ENCODE measurements at places on chromosomes 5 and 9.
A peak's percentile ranks its signal among the peaks of the same experiment; 100 is the strongest.

DNA sequence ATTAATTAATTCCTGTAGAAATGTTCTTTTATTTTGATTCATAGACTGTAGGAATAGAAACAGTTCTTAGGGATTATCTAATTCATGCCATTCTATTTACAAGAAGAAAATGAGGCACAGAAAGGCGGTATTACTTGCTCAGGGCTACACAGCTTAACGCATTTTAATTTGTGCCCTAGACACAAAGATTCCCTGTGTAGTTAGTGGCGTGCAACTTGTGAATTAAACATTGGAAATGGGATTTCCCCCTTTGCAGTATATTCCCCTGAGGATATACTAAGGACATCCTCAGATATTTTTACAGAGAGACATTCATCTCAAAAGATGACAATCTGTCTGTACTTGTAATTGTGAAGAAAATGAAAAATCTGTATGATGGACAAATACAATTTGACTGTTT is 108.1 kb downstream of the SGCD start:
- no peak for DNase-seq

DNA sequence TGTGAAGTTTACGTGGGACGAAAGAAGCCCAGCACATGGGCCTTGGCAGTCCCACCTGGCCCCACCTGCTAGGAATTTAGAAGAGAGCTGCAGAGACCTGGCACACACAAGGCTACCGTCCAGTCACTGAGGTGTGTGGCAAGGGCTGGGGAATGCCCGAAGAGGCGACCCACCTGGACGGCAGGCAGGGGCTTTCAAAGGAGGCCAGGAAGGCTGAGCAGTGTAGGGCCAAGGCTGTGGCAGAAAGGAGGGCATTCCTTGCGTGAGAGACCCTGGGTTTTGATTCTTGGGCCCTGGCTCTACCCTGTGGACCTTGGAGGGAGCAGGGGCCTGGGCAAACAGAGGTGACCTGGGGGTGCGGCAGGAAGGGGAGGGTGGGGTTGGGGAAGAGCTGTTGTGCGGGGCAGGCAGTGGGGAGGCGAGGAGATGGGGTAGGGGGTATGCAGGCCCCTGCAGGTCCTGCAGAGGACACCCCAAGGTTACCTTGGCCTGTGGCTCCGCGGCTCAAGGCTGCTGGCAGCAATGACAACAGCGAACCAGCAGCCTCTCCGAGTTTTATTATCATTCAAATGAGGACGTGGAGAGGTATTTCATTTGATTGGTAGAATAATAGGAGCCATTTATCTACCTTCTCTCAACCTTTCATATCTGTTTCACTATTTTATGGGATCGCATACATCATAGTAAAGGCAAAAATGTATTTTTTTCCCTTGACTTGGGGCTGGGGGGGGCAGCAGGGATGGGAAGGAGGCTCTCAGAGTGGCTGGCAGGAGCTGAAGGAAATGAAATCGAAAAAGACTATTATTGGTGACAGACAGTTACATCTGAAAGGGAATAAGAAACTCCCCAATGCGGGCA is 24.8 kb downstream of the TSPAN17 start:
- DNase-seq = no peak

- peak; percentile 72 for DNase-seq
Measured at GRCh38 chr9:94166976-94167346, 82.7 kb downstream of the PTPDC1 start.

DNA sequence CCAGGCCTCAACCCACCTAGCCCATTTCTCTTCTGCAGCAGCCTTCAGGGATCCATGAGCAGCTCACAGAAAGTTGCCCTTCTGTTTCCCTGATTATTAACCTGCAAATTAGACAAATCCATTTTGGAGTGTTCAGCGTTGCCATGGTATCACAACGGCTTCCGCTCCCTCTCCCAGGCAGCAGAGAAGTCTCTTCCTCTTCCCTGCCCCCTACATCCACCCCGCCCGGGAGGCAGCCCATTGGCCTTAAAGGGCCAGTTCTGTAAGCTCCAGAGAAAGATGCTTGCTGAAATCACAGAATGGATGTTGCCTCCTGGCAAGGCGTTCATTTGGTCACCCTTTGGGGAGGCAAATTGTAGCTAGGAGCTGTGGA is 47.7 kb upstream of the BOD1 start:
- DNase-seq = no peak

- DNase-seq = no peak
Measured at GRCh38 chr5:26622947-26623346, 415.4 kb downstream of the CDH9 start.

DNA sequence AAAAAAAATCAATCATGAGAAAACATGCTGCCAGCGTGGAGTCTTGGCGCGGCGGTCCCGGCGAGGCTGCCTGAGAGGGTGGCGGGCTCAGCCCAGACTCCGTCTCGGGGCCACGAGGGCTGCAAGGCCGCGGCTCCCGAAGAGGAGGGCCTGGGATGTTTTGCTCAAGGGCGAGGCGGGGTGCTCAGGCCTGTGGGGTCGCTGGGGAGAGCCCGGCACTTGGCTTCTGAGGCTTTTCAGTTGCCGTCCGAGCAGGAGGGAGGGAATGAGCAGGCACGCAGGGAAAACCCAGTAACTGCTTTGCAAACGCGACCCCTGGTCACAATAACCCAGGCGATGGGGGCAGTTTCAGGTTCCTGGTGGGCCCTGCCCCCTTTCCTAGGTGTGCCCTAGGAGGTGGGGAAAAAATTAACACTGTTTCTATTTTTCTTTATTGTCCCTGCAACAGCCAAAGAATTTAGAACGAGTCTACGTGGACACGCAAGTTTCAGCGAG is 3.2 kb upstream of the IRX2 start:
- no peak for DNase-seq

DNA sequence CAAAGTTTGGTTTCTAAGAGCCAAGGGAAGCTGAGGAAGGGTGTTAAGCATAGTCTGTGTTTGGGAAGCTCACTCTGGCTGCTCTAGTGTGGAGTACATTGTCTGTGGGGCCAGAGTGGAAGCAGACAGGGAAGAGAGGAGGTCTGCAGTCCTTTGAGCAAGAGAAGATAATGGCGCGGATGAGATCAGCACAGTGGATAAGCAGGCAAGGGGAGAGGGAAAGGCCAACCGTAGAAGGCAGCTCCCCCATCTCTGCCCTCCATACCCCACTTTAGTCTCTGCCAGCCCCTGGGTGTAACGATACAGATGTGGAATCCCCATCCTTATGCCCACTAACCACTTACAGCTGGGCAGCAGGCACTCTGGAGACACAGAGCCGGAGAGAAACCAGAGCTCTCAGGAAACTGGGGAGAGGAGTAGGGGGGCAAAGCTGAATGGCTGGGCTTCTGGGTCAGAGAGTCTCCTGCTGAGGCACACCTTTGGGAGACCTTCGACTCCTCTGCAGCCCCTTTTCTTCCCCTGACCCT is 75.0 kb downstream of the SLIT3 start:
- no peak for DNase-seq

- no peak for DNase-seq
Measured at GRCh38 chr5:170750791-170751190, 32.7 kb upstream of the GABRP start.

- no peak for DNase-seq
Measured at GRCh38 chr9:131968632-131969031, 111.0 kb downstream of the MED27 start.

GRCh38 chr9:32502464-32502863 is 23.5 kb downstream of the RIGI start:
- DNase-seq = peak; percentile 64

DNA sequence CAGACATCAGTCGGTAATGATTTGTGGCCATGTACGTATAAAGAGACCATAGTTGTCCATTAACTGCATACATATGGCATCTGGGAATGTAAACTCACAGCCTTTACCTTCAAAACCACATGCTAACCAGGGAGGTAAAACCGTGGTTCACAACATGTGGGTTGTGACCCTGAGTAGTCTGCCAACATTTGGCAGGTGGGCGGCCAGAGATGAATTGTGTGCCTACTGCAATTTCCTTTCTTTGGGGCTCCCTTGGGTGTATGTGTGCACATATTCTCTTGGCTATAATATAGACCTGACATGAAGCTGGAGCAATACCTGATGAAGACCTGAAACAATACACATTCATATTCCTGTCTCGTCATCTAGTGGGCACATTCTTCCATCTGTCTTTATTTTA is 396.0 kb downstream of the MLLT3 start:
- no peak for DNase-seq

GRCh38 chr5:163574472-163575440 is 69.3 kb downstream of the MAT2B start:
- DNase-seq = no peak

DNA sequence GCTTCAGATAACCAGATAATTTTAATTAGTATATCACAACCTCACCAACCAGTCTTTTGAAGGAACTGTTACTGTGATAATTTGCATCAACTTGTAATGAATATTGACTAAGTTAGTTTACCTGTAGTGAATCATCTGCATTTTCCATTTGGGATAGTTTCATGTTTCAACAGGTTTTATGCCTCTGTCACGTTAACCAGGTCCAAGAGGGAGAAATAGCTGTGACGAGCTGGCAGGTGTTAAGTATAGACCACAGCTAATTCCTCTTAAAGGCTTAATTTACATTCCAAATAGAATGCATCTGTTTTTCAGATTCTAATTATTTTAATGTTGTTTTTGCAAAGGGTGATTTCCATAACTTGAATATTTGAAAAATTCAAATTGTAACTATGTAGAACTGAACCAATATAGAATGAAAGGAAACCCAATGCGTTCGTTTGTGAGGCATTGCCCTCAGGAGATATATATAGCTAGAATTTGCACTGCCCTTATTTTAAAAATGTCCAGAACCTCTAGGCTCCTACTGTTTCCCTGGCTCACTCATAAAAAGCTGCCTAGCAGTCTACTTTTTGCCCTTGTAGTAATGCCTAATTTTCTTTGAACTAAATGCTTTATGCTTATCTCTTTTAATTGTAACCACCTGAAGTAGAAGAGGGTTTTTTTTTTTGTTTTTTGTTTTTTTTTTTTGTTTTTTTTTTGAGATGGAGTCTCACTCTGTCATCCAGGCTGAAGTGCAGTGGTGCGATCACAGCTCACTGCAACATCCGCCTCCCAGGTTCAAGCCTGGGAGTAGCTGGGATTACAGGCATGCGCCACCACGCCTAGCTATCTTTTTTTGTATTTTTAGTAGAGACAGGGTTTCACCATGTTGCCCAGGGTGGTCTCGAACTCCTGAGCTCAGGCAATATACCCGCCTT is 270.5 kb downstream of the SMARCA2 start:
- DNase-seq = no peak

GRCh38 chr9:136763649-136764035 is 676 bp downstream of the LCN15 start:
- no peak for DNase-seq

DNA sequence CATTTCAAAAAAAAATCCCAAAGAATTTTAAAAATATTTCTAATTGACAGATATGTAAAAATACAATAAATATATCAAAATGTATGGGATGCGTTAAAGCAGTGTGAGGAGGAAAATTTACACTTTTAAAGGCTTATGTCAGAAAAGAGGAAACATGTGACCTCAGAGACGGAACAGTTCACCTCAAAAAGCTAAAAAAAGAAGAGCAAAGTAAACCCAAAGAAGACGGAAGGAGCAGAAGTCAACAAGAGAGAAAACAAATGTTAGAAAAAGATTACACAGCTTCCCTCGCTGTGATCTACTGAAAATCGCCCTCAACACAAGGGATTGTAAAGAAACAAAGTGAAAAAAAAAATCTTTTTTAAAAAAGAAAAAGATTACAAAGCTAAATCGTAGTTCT is 186.9 kb downstream of the AUH start:
- DNase-seq = no peak

DNA sequence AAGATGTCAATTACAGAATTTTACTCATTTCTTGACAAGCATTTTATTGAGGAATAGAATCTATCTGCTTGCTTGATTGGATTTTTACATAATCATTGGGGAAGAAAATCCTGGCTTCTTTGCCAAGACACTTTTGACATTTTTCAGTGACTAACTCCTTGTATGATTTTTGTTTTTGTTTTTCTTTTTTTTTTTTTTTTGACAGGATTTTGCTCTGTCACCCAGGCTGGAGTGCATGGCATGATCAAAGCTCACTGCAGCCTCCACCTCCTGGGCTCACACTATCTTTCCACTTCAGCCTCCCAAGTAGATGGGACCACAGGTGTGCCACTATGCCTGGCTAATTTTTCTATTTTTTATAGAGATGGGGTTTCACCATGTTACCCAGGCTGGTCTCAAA is 672.3 kb upstream of the RGMB start:
- DNase-seq = no peak

- DNase-seq = no peak
Measured at GRCh38 chr9:95109456-95109855, 208.1 kb downstream of the FANCC start.

DNA sequence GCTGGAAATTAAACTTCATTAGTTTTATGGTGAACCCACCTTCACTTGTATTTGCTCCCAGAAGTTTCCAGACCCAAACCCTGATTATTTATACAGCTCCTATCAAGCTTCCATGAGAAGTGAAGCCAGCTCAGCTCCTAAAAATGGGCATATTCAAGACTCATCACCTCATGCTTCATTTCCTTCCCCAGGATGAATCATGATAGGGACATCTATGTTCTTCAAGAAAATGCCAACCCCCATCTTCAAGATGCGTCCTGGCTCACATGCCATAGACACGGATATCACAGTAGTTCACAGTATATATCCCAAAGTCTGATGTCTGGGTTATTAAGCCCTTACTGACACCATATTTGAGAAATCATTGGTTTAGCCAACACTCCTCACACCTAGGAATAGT is 217.6 kb downstream of the NPR3 start:
- DNase-seq = peak; percentile 39

GRCh38 chr9:107984956-107985355 is 495.4 kb upstream of the KLF4 start:
- DNase-seq = no peak

- DNase-seq = peak; percentile 65
Measured at GRCh38 chr5:58410441-58410840, 49.4 kb downstream of the PLK2 start.

DNA sequence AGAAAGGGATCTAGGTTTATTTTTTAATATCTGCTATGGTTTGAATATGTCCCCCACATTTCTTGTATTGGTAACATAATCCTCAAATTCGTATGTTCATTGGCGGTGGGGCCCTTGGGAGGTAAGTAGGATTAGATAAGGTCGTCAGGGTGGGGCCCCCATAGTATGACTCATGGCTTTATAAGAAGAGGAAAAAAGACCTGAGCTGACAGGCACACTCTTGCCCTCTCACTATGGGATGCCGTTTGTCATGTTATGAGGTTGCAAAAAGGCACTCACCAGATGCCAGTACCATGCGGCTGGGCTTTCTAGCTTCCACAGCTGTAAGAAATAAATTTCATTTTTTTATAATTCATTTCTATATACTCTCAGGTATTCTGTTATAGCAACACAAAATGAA is 67.3 kb upstream of the SGCD start:
- DNase-seq = no peak

GRCh38 chr5:82799361-82800077 is 277.7 kb downstream of the TMEM167A start:
- no peak for DNase-seq

DNA sequence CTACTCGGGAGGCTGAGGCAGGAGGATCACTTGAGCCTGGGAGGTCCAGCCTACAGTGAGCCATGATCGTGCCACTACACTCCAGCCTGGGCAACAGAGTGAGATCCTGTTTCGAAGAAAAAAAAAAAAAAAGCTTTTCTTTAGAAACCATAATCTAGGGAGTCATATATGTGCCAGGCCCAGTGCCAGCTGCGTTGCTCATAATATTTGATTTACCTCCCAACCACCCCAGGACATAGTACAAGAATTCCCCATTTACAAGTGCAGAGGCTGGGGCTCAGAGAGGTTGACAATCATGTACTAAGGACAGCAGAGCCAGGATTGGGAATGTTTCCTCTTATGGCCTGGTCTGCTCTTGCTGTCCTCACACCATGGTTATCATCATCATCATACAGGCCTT is 25.1 kb upstream of the TRIM14 start:
- DNase-seq = no peak
